Trophoblast cell (in vitro differentiated cells and primary cell): ENCODE measurements at places on chromosomes 5 and 9.

GRCh38 chr9:36642817-36643216, 70.1 kb downstream of the MELK start:
- no peak for DNase-seq

- no peak for DNase-seq
Observed at GRCh38 chr9:88736136-88736637, 201.2 kb downstream of the NXNL2 start.

GRCh38 chr9:76729980-76730737, 34.1 kb upstream of the PCA3 start:
- no peak for DNase-seq

GRCh38 chr5:145260670-145261069, 574.5 kb downstream of the PRELID2 start:
- peak; percentile 74 for DNase-seq

- DNase-seq, result no peak
Observed at GRCh38 chr9:113626735-113627495, 163.4 kb downstream of the RGS3 start.

GRCh38 chr9:99602854-99603253, 218.8 kb upstream of the NR4A3 start:
- DNase-seq, result no peak

GRCh38 chr9:96618209-96619123, 1.2 kb downstream of the CDC14B start:
- peak; percentile 78 for DNase-seq

- DNase-seq, result peak; percentile 27
Observed at GRCh38 chr5:16866273-16866672, 69.8 kb downstream of the MYO10 start.

DNA sequence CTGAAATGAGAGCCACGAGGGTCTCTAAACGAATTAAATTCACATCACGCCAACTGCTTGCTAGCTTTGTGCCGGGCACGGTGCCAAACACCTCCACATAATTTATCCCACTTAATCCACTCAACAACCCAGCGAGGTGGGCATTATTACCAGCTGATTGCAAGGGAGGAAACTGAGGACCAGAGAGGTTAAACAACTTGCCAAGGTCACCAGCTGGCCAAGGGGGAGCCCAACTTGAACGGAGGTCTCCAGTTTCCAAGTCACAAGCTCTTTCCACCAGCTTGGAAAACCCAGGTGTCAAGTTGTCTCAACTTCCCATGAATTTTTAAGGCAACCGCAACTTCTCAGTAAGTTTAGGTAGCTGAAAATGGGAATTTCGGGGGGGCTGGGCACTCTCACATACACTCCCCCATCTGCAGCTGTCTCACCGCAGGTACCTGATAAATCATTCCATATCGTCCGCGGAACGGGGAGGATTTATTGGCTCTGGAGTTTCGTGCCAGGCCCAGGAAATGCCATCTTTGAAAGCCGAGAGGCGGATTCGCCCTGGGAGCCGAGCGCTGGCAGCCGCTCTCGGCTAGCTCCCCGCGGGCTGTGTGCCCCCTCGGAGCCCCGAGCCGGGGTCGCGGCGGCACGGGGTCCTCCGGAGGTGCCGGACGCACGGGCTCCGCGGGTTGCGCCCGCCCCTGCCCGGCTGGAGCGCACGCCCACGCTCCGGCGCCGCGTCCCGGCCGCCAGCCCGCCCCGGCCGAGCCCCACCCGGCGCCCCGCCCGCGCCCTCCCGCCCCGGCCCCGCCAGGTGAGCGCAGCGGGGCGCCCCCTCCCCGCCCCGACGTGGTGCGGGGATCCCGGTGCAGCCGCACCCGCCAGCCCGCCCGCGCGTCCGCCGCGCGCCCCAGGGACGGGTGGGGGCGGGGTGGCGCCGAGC, 617 bp downstream of the PTPN3 start:
- DNase-seq, result no peak

DNA sequence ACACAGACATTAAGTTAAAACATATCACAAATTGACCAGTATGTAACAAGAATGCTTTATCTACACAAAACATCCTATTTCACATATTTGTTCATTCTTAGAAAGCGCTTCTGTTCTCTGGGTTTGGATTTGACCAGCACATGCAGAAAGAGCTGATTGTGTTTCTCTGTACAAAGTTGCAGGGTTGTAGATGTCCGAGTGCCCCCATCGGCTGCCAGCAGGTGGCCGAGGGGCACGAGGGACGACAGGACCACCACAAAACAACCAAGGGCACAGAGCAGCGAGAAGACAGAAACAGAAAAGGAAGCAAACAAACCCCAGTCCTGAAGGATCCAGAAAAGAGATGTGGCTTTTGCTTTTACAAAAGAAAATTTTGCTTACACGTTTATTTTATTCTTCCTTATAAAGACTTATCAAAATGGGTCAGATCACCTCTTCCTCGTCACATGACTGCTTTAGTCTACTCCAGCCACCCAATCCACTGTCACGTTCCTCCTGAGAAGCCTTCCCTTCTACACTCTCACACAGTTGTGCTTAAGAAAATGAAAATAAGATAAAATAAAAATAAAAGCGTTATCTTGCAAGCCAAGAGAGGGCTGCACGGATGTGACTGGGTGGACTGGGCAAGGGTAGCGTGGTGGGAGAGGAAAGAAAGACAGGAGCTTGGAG, 9.5 kb downstream of the OTP start:
- peak; percentile 59 for DNase-seq

- DNase-seq, result no peak
Observed at GRCh38 chr5:170277867-170278281, 19.7 kb downstream of the LCP2 start.

DNA sequence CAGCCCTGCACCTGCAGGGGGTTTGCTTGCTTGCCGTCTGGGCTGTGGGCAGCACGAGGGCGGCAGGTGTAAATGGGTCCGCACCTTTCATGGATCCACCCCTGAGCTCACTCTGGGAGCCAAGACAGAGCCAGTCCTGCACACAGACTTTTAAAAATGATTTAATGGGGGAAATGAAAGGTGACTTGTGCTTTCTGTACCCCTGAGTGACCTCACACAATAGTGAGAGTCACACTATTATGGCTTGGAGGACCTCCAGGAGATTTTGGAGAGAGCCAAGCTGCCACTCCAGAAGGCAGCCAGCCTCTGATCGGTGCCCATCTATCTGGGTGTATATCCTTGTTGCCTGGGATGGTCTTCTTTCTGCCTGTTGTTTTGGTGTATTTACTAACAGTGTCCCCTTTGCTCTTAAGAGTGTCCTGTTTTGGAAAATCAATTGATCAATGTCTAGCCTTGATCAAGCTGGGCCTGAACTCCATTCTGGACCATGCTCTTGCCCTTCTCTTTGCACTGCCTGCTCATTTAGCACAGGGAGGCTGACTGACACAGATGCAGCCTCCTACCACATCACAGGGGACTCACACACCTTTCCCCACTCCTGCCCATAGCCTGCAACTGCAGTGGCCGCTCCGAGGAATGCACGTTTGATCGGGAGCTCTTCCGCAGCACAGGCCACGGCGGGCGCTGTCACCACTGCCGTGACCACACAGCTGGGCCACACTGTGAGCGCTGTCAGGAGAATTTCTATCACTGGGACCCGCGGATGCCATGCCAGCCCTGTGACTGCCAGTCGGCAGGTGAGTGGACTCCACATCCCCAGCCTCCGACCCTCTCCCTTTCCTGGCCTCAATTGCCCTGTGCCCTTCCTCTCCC, 29.5 kb downstream of the LAMC3 start:
- no peak for DNase-seq

GRCh38 chr5:153969563-153969895, 69.2 kb downstream of the FAM114A2 start:
- DNase-seq, result no peak

DNA sequence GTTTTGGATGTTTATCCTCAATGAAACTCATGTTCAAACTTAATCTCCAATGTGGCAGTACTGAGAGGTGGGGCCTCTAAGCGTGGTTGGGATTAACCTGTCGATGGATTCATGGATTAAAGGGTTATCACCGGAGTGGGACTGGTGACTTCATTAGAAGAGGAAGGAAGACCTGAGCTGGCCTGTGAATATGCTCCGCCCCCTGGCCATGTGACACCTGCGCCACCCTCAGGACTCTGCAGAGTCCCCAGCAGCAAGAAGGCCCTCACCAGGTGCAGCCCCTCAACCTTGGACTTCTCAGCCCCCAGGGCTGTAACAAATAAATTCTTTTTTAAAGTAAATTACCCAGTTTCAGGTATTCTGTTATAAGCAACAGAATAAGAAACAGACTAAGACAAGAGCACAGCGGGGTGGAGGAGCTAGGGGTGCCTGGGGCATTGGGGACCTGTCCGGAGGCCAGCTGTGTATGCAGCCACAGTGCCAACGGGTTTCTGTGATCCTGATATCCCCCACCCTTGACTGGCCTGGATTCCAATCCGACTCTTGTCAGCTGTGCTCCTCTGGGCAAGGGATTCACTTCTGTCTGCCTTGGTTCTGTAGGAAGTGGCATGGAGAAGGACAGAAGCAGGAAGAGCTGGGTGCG, 3.2 kb upstream of the MAPK9 start:
- DNase-seq, result no peak

- no peak for DNase-seq
Observed at GRCh38 chr9:136268318-136268717, 22.7 kb upstream of the QSOX2 start.

DNA sequence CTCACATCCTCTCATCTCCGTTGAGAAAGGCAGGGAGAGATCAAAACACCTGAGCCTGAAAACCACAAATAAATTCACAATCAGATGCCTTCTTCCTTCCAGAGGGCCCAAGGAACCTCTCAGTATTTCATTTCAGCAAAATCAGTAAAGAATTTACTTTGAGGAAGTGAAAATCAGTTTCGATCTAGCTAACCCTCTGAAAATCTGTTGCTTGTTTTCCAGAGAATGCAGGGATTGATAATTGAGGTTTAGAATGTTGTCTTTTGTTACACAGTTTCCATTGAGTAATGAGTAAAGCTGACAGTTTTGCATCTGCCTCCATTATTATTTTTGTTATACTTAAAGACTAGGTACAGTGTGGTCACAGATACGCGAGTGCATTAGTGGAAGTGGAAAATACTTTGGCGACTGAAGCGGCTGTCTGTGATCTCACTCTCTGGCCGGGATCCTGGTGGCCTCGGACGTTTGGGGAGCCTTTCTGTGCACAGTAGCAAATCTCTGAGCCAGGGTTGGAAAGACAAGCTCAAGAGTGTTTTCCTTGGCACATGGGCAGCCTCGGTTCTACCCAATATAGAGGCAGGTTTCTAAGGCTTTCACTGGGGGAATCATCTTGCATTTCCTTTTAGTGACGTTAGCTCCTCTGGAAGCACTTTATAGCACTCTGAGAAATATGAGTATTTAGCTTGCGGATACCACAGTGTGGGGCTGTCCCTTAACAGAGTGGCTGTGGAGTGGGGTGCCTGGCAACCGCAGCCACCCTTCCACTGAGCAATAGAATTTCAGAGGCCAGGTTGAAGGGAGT, 32.2 kb upstream of the ANGPTL2 start:
- no peak for DNase-seq

- DNase-seq, result no peak
Observed at GRCh38 chr5:74766418-74766848, 484 bp downstream of the GFM2 start.

- DNase-seq, result no peak
Observed at GRCh38 chr5:147190331-147190730, 44.5 kb upstream of the STK32A start.

GRCh38 chr5:79512049-79512448, 1.9 kb downstream of the HOMER1 start:
- DNase-seq, result no peak

DNA sequence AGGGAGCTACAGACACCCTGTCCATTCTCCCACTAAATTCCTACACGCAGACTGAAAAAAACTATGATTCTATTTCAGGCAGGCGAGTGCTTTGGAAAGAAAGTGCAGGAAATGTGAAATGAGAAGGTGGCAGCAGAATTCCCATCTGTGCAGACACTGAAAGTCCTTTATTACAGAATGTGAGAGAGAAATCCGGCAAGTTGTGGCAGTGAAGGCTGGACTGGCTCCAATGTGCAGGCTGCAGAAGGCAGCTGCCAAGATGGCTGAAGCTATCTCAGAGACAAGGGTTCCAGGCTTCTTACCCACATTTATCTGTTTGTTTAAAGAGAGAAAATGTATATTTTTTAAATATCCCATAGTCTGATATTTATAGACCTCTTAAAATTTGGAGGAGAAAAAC, 161.8 kb upstream of the VLDLR start:
- no peak for DNase-seq

GRCh38 chr9:86747711-86748110, 199.6 kb downstream of the GAS1 start:
- DNase-seq, result peak; percentile 21

DNA sequence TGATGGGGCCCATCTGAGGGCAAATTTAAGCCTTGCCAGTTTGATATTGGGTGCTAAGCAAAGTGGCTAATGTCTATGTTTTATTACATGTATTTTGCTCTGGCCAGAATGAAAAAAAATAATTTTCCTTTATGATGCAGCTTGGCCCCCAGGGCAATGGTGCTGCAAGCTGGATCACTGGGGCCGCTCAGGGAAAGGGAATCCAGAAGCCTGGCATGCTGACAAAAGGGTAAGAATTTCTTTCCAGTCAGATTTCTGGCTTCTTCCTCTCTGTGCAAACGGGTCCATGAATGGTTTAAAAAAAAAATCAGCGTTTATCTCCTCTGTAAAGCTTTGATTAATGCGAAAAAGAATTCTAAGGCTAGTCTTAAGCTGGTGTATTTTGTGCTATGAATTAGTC, 138.4 kb downstream of the MAPKAP1 start:
- peak; percentile 56 for DNase-seq

- no peak for DNase-seq
Observed at GRCh38 chr9:132439153-132439552, 29.1 kb downstream of the CFAP77 start.

GRCh38 chr5:128913551-128913950, 51.7 kb upstream of the SLC27A6 start:
- no peak for DNase-seq

GRCh38 chr9:135339378-135339973, 140.1 kb upstream of the PPP1R26 start:
- no peak for DNase-seq

DNA sequence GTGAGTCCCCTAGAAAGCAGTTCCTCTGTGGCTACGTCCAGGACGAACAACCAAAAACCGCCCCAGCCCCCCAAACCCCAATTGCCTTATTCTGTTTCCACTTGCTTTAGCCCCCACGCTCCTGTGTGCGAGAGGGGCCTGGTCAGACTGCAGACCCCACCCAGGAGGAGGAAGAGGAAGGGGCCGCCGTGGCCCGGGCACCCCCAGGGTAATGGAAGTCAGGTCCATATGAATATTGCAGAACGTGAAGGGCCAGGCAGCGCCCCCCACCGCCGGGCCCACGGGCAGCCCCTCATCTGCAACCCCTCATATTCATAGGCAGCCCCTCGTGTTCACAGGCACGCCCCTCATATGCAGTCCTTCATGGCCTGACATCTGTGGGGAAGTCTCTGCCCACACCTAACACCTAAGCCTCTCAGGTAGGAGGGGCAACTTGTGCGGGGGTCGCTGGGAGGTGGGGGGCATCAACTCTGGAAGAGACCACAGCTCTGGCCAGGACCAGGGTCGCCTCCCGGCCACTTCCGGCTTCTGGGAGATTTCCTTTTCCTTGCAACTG, 37.7 kb upstream of the PLEKHG4B start:
- no peak for DNase-seq

GRCh38 chr9:86794391-86795046, 152.8 kb downstream of the GAS1 start:
- DNase-seq, result no peak
